Upper lobe of right lung (tissue), 1 donor: ENCODE measurements at places on chromosomes 16 and 17. TPM values are rescaled to one million over a fixed set of nuclear protein-coding genes. Genes with fewer than 3 reads are reported as not detected.

The INPP5K gene
- total RNA-seq = 69.8 TPM

DNA sequence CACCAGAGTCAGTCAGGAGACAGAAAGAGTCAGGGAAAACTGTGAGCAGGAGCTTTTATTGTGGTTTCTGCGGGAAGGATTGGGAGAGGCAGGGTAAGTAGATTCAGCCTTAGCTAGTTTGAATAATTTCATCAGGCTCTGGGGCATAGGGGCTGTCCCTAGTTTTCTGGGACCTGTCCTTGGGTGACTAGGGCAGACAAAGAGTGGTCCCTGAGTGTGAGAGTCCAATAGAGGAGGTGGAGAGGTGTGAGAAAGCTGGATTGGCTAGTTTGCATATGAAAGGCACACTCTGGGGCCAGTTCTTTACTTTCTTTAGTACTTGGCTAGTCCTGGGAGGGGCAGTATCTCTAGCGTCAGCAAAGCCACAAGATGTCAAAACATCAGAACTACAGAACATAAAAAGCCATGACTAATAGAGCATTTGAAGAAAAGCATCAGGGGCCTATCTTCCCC lies 255.6 kb downstream of the HS3ST3A1 start:
- no peak overlapping the region for H3K4me3 ChIP-seq
- no peaks in the 10 kb centered on the region for H3K36me3 ChIP-seq
- no peaks in the 10 kb centered on the region for H3K4me1 ChIP-seq
- DNase-seq = no peak

- H3K4me1 ChIP-seq = peaks cover 14% of the 10 kb centered on the region
- no peaks in the 10 kb centered on the region for H3K27me3 ChIP-seq
- H3K36me3 ChIP-seq = peaks cover 26% of the 10 kb centered on the region
- no peak for DNase-seq
Measured at GRCh38 chr17:4161192-4161966, 18.4 kb downstream of the CYB5D2 start.

- no peak overlapping the region for H3K27ac ChIP-seq
- peaks cover 9% of the 10 kb centered on the region for H3K4me1 ChIP-seq
- peak overlapping the region; percentile 24 for H3K4me3 ChIP-seq
Measured at GRCh38 chr17:21452377-21453143, 76.4 kb downstream of the KCNJ12 start.

GRCh38 chr17:79922116-79922601 lies 82.9 kb upstream of the CBX4 start:
- no peaks in the 10 kb centered on the region for H3K36me3 ChIP-seq
- no peak for DNase-seq
- H3K4me1 ChIP-seq = peaks cover 16% of the 10 kb centered on the region
- H3K4me3 ChIP-seq = no peak overlapping the region

DNA sequence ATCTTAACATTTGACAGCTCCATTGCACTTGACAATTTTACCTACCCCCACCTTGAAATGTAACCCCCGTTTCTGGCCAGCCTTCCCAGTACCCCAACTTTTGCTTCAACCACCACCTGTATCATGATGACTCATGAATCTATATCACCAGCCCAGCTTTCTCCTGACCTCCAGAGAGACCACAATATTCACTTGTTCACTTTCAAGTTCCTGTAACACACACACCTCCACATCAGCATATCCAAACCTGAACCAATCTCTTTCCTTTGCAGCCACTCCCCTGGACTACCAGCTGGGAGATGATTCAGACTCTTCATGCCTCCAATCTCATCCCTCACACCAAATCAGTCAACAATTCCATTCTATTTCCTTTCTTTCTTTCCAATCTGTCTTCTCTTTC lies 8.0 kb downstream of the SMG6 start:
- H3K27me3 ChIP-seq = no peaks in the 10 kb centered on the region
- no peaks in the 10 kb centered on the region for H3K4me1 ChIP-seq
- no peak for DNase-seq
- H3K36me3 ChIP-seq = peaks cover 82% of the 10 kb centered on the region

DNA sequence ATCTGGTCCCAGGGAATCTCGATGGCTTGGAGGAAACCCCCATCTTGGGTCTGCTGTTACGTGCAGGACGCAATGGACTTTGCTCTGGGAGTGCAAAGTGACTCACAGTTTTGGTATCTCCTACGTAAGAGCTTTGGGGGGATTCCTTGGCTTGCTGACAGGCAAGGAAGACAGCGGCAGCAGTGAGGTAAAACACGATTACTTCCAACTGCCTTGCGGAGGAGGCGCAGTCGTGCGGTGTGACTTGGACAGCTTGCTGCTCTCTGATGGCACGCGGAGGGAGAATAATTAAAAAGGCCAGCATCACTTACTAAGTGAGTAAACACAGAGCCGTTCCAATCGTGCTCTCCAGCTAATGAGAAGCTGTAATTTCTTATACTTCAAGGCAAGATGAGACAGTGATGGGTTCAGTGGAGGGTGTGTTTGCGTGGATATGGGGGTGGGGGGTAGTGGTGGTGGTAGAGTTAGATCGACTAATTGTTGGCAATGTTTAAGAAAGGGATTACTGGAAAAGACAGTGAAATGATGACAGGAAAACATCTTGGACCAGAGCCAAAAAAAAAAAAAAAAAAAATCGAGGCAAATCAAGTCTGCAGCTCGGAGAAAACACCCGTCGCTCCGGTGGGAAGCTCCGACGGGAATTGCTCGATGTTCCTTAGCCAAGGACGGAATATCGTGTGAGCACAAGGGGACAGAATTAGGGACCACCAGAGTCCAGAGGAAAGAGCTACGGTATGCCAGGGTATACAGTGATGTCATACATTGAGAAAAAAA lies 184.8 kb upstream of the ZFHX3 start:
- H3K27ac ChIP-seq = no peak overlapping the region
- DNase-seq = no peak
- no peaks in the 10 kb centered on the region for H3K27me3 ChIP-seq
- H3K4me1 ChIP-seq = peaks cover 4% of the 10 kb centered on the region
- H3K36me3 ChIP-seq = no peaks in the 10 kb centered on the region

DNA sequence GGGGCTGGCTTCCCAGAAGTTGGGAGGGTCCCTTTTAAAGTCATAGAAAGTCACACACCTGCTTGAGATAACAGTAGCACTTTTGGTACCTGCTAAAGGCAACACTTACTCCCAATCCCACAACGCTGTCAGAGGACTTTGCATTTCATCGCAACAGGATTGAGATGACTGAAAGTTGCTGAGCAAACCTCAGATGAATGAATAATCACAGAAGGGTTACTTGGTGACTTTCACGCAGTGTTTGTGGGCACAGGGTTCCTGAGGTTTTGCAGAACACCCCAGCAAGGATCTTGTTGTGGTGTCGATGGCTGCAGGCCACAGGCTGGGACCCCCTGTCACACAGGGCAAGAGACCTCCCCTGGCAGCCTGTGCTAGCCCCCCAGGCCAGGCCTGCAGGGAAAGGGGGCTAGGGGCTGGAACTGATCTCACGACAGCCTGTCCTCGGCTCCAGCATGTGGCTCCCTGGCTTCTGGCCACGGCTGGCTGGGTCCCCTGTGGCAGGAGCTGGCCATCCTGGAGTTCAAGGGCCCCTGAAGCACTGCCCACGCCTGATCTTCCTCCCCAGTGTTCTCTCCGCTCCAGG lies 79.4 kb upstream of the CBX4 start:
- no peak overlapping the region for H3K27ac ChIP-seq
- no peaks in the 10 kb centered on the region for H3K36me3 ChIP-seq
- no peaks in the 10 kb centered on the region for H3K27me3 ChIP-seq
- no peak overlapping the region for H3K4me3 ChIP-seq

DNA sequence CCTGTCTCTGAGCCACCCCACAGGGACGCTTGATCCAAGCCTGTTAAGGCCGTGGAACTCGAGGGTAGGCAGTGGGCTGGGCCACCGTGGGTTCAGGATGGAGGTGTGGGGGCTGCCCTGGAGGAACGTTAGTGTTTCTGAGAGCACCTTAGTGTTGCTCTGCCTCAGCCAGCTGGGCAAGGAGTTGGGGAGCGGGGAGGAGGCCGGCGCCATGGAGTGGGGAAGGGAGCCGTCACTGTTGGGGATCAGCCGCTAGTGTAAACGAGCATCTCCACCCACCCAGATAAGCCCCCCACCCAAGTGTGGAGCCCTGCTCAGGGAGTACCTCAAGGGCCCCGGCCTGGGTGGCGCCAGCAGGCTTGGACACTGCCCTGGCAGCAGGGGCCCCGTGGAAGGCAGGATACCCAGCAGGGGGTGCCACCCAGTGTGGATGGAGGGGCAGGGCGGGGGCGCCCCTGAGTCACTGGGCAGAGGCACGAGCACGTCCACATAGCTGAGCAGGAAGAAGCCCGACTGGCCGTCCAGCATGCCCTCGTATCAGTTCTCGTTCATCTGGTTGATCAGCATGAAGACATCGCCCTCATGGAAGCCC lies 98.6 kb downstream of the KPNA2 start:
- DNase-seq = no peak
- H3K27ac ChIP-seq = no peak overlapping the region
- H3K36me3 ChIP-seq = peaks cover 6% of the 10 kb centered on the region
- H3K4me3 ChIP-seq = no peak overlapping the region
- no peaks in the 10 kb centered on the region for H3K27me3 ChIP-seq
